ENCODE measurements at places on chromosomes 13 and 19. TPM values are rescaled to one million over a fixed set of nuclear protein-coding genes. Genes with fewer than 3 reads are reported as not detected.
A peak's percentile ranks its signal among the peaks of the same experiment; 100 is the strongest.

The GZMM gene
- total RNA-seq: 0.49 TPM

GRCh38 chr19:51001515-51001914 is at the start of gene KLK8:
TSS of gene KLK8 (minus strand) at chr19:51001604. CDS start at chr19:51001167, 437 bp downstream.
- no peak for DNase-seq

The GPR4 gene
- total RNA-seq: 4.2 TPM

The KLK15 gene
- total RNA-seq: not detected

The CCL25 gene
- total RNA-seq: not detected

GRCh38 chr13:31982540-31982939 is 49.0 kb upstream of the FRY start:
- peak; percentile 59 for DNase-seq

The COX7A1 gene
- 421 TPM for total RNA-seq

The C19orf73 gene
- total RNA-seq: 3.3 TPM

GRCh38 chr19:58579473-58580142 is 6.5 kb upstream of the MZF1 start:
- DNase-seq: no peak

- no peak for DNase-seq
Measured at GRCh38 chr19:5113633-5114586, 145.0 kb downstream of the KDM4B start.

- DNase-seq: peak; percentile 29
Measured at GRCh38 chr13:110714797-110715394, 1.4 kb downstream of the ING1 start.

DNA sequence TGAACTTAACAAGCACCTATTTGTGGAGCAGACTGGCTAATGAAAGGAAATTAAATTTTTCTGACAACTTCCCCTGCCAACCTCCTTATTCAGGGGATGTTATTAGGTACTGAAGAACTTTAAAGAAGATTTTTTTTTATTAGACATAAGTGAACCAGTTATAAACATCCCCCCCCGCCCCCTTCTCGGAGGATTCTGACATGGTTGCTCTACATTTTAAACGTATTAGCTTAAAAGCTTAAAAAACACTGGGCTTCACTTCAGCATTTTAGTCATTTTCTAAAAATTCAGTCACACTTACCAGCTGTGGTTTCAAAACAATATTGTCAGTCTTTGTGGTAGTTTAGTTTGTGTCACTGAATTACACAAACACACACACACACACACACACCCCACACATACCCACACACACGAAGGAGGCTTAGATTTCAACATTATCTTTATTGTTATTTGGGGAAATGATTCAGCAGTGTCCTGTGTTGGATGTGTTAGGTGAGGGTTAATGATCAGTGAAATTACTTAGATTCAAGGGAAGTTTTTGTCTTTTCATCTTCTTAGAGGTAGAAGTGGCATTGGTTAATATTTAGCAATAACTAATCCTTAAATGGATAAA is 145.7 kb downstream of the PCCA start:
- no peak for DNase-seq

DNA sequence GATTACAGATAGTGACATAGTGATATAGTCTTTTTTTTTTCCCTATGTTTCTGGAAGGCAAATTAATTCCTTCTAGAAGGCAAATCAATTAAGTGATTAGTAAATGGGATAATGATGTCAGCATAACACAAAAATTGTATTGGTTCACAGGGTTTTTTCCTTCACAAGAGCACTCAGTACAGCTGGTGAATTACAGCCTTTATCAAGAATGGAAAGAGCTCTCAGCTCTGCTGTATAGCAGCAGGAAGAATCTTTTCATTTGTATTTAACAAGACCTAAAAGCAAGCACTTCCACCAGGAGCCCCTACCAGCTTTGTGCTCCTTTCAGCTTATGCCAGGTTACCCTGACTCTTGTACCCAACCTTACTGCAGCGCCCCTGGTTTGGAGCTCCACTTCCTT is 90.8 kb downstream of the SERP2 start:
- DNase-seq: no peak

DNA sequence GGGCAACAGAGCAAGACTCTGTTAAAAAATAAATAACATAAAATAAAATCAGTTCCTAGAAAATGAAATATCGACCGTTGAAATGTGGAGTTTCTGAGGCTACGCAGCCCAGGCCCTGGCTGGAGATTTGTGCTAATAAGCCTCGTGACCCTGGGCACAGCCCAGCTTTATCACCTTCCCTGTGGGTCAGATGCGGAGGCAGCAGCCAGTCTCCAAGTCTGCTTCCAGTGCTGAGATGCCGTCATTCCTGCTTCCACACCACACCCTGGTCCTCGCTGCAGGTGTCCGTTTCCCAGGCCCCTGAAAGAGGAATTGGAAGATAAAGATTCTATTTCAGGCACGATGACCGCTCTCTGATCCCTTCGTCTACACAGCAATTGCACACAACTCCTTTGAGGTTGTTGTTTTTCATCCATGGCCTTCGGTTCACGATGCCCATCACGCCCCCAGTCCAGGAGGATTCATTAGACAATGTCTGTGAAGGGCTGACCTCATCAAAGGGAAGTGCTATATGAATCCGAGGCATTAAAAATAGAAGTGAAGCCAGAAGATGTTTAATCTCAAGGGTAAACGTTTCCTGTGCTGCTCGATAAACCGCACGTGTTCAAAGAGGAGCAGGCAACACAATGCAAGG is 48.3 kb upstream of the ATP11A start:
- no peak for DNase-seq

The SLITRK1 gene
- total RNA-seq: not detected

DNA sequence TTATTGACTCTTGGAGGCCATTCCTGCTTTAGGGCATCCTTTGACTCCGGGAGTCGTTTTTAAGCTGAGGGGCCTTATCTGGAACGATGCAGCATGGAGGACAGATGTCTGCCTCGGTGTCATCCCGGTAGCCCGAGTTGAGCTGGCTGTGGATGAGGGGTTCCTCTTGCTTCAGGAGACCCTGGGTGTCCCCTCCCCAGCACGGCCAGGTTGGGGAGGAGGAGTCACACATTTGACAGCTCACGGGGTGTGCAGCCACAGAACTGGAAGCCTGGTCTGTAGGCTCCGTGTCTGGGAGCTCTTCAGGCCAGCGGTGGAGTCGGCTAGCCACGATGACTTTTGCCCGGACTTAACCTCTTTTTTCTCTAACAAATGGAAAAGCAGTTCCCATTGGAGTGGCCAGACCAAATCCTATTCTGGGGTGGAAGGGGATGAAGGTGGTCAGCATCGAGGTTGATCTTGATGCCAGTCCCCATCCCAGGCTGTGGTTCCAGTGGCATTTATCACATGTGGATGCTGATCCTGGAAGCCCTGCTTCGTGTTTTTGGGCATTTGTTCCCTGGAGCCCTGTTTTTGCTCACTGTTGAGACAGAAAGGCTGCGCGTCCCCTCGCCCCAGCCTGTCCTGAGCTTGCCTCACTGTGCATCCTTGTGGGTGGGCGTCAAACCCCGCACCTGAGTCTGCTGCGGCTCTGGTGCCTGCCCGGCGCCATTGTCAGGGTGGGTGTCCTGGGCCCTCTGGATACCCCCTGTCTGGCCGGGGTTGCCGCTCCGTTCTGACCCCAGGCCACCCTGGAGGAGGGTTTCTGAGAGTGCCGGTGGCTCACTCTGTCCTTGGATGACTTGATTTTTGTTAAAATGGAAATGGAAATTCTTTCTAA is 12.0 kb downstream of the TFDP1 start:
- DNase-seq: no peak

DNA sequence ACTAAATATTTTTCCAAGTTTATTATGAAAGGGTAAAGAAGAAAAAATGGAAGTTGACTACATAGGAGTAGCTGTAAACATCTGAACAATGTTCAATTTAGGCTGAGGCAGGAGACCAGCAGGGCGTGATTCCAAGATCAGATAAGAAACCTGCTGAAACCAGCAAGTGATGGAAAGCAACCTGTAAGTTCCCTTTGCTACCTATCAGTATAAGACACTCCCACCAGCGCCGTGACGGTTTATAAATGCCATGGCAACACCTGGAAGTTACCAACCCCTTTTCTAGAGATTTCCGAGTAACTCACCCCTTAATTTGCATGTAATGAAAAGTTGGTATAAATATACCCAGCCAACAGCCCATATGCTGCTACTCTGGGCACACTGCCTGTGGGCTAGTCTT is 1.1 kb upstream of the ZNF45 start:
- DNase-seq: no peak

The PRR36 gene
- total RNA-seq: not detected

The SYNE4 gene
- total RNA-seq: not detected

DNA sequence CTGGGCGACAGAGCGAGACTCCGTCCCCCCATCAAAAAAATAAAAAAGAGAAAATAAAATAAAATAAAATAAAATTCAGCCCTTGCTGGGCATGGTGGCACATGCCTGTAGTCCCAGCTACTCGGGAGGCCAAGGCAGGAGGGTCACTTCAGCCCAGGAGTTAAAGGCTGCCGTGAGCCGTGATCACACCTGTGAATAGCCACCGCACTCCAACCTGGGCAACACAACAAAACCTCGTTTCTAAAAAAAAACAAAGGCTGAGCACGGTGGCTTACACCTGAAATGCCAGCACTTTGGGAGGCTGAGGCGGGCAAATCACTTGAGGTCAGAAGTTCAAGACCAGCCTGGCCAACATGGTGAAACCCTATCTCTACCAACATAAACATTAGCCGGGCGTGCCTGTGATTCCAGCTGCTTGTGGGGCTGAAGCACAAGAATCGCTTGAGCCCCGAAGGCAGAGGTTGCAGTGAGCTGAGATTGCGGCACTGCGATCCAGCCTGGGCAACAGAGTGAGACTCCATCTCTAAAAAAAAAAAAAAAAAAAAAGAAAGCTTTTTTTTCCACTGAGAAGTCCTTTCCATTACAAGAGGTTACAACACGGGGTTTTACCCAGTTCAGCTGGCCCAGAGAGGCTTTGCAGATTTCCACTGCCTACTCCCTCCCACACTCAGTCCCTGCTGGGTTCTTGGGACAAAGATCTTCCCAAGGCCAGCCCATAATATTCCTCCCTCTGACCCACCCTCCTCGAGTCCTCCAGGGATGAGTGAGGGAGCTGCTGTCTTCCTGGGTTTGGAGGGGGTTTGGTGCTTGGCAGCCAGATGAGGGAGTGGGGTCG is 6.4 kb downstream of the ANGPTL4 start:
- DNase-seq: no peak

- DNase-seq: no peak
Measured at GRCh38 chr13:97879646-97880310, 73.7 kb upstream of the IPO5 start.

- no peak for DNase-seq
Measured at GRCh38 chr13:113937527-113938180, 36.2 kb downstream of the C13orf46 start.

DNA sequence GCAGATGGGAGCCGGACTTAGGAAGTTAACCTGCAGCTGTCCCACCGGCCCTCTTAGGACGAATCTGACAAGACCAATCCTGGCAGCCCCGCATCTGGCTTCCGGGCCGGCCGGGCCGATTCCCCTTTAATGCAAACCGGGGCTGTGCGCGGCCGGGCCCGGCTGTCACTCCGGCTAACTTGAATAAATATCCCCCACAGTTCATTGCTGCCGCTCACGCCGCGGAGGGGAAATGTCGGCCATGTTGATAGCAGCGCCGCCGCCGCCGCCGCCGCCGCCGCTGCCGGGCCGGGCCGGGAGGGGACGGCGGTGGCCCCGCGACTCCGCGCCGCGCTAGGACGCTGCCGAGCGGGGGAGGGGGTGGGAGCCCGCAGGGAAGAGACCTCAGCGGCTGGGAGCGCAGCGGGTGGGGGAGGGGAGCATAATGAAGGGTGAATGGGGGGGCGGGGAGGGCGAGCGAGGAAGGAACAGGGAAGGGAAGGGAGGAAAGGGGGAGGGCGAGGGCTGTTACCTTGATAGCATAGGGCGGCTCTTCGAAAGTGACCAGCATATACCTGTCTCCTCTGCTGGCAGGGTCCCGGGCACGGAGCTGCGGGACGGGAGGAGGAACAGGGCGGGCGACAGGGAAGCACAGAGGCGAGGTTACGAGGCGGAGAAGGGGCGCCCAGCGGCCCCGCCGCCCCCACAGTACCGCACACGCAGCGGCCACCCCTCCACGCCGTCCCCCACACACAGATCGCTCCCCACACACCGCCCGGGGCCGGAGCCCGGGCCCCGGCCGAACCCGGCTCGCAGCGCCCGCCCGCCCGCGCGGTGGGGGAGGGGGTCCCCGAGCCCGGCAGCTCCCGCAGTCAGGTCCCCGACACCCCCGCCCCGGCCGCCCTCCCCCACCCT is 1.1 kb downstream of the INTS6 start:
- peak; percentile 58 for DNase-seq

- DNase-seq: no peak
Measured at GRCh38 chr19:54947381-54947780, at the start of gene NLRP7. TSS of gene NLRP7 (minus strand) at chr19:54947530.

DNA sequence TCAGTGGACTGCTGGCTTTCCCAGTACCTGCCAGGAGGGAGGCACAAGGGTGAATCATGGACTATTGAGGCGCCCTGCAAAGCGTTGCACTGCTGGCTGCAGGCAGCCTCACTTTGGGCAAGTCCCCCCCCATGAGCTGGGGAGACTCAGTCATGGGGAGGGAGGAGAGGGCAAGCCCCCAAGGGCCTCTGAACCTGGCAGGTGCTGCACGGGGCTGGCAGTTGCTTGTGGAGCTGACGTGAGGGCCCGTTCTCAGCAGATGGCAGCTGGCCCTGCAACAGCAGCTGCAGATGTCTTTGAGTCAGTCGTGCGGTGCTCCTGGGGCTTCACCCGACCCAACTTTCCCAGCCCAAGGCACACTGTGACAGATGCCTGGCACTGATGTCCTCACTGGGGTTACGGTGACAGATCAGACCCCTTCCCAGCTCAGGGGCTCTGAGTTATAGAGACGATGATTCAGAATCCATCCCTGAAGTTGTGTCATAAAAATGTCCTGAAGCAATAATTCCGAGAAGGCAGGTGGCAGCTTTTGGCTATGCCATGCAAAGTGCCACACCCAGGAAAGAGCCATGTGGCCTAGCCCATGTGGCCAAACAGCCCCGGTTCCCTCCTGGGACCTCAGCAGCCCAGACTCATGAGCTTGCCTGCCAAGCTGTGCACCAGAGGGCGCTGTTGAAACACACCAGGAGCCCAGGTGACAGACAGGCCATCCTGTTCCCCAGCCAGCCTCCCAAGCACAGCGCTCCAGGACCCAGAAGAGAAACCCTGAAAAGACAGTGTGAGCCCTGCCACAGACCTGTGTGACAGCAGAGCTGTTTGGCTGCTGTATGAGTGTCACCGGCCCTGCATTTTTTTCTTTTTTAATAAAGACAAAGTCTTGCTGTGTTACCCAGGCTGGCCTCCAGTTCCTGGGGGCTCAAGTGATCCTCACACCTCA is 53.6 kb upstream of the LDLR start:
- DNase-seq: peak; percentile 92

DNA sequence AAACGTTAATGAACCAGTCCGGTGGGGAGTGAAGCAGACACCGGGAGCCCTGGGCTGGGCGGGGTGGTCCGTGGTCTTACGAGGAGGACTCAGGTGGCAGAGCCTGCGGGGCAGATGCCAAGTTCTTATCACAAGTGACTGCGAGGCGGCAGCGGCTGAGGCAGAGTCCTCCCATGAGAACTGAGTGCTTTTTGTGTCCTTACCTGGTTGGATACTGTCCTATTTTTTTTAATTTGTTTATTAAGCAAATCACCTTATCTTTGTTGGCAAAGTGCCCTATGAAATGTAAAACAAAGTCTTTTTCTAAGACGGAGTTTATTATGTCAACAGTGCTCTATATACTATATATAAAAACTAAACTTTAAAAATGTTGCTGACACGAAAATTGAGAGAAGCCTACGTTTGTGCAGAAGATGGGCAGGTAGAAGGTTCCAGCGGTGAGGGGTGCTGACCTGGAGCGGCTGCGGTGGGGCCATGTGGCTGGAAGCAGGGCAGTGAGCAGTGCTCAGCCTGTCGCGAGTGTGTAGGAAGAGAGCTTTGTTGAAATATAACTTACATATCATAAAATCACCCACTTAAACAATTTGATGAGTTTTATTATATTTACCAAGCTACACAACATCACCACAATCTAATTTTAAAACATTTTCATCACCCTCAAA is 82.2 kb downstream of the ATP11A start:
- DNase-seq: no peak

The DPF1 gene
- not detected for total RNA-seq

The SYNGR4 gene
- not detected for total RNA-seq
